ENCODE measurements at places on chromosomes 16 and 17. TPM values are rescaled to one million over a fixed set of nuclear protein-coding genes. Genes with fewer than 3 reads are reported as not detected.

Gene PLA2G10
- total RNA-seq, result not detected

Gene CACNA1H
- total RNA-seq, result under 0.01 TPM

Gene KRT32
- total RNA-seq, result not detected

Gene FAM83G
- total RNA-seq, result 4.6 TPM

Gene KRTAP3-1
- not detected for total RNA-seq

Gene THUMPD1
- 35.9 TPM for total RNA-seq

Gene WNK4
- total RNA-seq, result 0.09 TPM

Gene TMEM219
- total RNA-seq, result 57.5 TPM

Gene CA5A
- total RNA-seq, result not detected

Gene SLX4
- total RNA-seq, result 1.6 TPM

Gene TRAF7
- total RNA-seq, result 53.2 TPM

Gene ITGB4
- under 0.01 TPM for total RNA-seq
